D341Med (cell line): ENCODE measurements at places on chromosomes 1 and 21.

DNA sequence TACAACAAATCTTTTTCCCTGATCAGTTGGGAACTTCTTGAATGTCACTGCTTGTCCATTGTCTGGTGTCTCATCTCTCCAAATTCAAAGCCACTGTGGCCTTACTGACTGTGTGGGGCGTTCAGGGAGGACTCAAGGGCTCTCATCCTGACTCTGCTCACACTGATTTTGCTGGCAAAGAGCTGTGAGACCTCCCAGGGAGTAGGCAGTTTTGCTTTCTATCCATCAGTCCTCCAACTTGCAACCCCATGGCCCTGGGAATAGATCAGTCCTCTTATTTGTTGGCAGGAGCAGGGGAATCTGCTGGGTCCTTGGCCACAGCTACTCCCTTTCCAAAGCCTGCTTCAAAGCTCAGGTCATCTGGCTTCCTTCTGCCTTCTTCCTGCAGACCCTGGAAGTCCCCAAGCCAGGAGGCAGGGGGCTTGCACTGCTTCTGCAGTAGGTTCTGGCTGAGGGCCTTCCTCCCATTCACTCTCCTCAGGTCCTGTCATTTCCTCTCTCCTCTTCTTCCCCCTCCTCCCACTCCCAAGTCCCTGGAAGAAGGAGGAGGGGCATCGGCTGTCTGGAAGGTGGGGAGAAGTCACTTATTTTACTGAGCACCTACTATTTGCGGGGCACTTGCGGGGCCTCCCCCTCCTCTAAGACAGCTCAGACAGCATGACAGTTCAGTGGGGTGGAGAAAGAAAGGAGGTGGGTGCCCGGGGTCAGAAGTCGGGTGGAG lies 876 bp upstream of the NAV1 start:
- no peak for DNase-seq

- no peak for DNase-seq
Observed at GRCh38 chr1:207904391-207904790, 6.5 kb downstream of the CD34 start.

GRCh38 chr1:244918421-244919319 lies 54.3 kb upstream of the HNRNPU start:
- DNase-seq, result peak; percentile 94

DNA sequence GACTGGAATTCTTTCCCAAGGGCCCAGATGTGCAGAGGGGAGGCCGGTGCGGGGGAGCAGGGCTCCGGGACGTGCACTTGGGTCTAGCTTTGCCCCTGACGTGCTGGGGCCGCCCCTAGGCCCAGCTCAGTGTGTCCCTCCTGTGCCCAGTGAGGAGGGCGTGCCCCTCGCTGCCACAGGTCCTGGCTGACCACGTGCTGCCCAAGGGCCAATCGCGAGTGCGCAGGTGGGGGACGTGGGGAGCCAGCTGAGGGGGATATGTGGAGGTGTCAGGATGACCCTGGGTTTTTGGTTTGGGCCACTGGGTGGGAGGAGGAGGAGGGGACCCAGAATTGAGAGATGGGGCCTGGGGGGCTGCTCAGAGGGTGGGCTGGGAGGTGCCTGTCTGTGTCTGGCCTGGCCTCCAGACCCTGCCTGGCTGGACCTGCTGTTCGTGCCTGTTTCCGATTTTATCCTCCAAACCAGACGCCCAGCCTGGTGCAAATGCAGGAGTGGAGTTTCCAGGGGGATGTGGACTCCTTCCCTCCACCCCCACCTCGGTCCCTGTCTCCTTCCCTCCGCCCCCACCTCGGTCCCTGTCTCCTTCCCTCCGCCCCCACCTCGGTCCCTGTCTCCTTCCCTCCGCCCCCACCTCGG lies 6.1 kb upstream of the RNF223 start:
- peak; percentile 68 for DNase-seq

- no peak for DNase-seq
Observed at GRCh38 chr1:77027847-77028246, 160.6 kb downstream of the ST6GALNAC5 start.

- DNase-seq, result no peak
Observed at GRCh38 chr1:171716616-171717015, 25.2 kb downstream of the VAMP4 start.
